ENCODE measurements at places on chromosomes 6 and 20. TPM values are rescaled to one million over a fixed set of nuclear protein-coding genes. Genes with fewer than 3 reads are reported as not detected.
A peak's percentile ranks its signal among the peaks of the same experiment; 100 is the strongest.

GRIK2 gene
- 27.0 TPM for total RNA-seq

BRD2 gene
- 137 TPM for total RNA-seq

DNA sequence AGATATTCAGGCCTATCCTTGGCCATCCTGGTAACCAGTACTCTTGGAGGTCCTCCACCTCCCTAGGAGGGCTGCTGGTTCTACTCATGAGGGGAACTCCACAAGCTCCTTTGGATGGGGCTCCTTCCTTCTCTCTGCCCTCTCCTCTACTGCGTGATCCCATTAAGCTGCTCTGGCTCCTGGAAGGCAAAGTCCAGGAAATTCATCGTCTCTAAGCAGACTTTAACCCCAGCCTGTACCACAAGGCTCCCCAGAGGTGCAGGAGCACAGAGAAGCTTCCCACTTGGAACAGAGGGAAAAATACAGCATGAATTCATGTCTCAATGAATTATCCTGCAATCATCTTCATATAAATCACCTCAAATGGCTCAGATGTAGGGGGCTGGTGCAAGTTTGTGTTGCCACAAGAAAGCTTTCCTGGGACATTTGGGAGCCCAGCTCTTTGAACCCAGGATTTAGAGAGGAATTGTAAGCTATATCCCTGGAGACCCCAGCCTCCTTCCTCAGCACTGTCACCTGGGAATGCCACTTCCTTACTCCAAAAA lies 355.4 kb downstream of the CDC5L start:
- H3K36me3 ChIP-seq = no peaks in the 10 kb centered on the region
- no peak for DNase-seq
- H3K4me3 ChIP-seq = no peak overlapping the region

DNA sequence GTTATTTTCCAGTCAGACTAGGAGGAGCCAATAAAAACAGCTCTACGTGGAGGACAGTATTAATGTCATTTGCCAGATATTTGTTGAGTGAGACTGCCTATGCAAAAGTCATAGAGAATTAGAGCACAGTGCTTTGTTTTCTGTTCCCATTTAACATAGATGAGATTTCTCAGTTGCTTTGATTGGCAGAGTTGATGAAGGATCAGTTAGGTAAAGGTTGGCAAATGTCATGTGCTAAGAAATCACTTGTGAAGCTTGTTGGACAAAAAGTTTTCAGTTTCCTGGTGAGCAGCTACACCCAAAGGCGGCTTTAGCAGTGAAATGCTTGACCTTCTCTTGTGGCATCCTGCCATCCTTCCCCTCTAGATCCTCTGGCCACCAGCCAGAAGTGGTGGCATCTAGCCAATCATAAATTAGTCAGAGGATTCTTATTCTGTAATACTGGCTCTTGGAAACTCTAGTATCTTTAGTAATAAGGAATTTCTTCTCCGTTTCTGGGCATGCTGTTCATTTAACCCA lies 37.0 kb downstream of the BCKDHB start:
- DNase-seq = peak; percentile 86
- peak overlapping the region; percentile 70 for H3K27ac ChIP-seq
- peak overlapping the region; percentile 73 for H3K4me3 ChIP-seq
- H3K27me3 ChIP-seq = no peaks in the 10 kb centered on the region
- H3K4me1 ChIP-seq = peaks cover 32% of the 10 kb centered on the region

DNA sequence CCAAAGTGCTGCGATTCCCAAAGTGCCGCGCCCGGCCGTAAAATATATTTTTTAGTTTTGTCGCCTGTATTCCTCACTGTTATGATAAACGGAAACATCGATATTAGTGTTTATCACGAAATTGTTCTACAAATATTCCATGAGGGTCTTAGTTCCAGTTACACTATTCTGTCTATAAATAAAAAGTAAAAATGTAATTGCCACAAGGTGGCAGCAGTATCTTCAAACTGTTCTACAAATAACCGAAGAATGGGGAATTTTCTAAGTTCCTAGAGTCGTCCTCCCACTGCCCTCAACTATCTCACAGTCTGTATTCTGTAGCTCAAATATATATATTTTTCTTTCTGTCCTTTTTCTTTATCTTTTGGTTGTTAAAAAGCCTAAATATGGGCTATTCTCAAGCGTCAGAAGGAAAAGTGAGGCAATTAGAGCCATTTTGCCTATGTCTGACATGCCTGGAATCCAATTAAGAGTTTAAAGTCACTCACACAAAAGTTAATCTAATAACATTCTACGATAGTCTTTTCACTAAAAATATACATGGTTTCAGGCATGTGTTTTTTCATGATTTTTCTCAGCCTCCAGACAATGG lies 14.2 kb upstream of the FAM162B start:
- H3K27me3 ChIP-seq = peaks cover 2% of the 10 kb centered on the region
- no peaks in the 10 kb centered on the region for H3K36me3 ChIP-seq
- no peaks in the 10 kb centered on the region for H3K4me1 ChIP-seq
- H3K27ac ChIP-seq = no peak overlapping the region

- H3K27me3 ChIP-seq = no peaks in the 10 kb centered on the region
- H3K4me3 ChIP-seq = no peak overlapping the region
- H3K4me1 ChIP-seq = peaks cover 50% of the 10 kb centered on the region
- H3K27ac ChIP-seq = no peak overlapping the region
- DNase-seq = no peak
- no peaks in the 10 kb centered on the region for H3K36me3 ChIP-seq
Observed at GRCh38 chr20:53809217-53809616, 215.6 kb upstream of the ZNF217 start.

All from HFFc6 (cell line).